ENCODE measurements at places on chromosomes 1 and 21.

- DNase-seq, result peak; percentile 11
Observed at GRCh38 chr1:27349784-27350662, 8.2 kb downstream of the SYTL1 start.

- no peak for DNase-seq
Observed at GRCh38 chr1:77900687-77901293, 12.4 kb downstream of the NEXN start.

DNA sequence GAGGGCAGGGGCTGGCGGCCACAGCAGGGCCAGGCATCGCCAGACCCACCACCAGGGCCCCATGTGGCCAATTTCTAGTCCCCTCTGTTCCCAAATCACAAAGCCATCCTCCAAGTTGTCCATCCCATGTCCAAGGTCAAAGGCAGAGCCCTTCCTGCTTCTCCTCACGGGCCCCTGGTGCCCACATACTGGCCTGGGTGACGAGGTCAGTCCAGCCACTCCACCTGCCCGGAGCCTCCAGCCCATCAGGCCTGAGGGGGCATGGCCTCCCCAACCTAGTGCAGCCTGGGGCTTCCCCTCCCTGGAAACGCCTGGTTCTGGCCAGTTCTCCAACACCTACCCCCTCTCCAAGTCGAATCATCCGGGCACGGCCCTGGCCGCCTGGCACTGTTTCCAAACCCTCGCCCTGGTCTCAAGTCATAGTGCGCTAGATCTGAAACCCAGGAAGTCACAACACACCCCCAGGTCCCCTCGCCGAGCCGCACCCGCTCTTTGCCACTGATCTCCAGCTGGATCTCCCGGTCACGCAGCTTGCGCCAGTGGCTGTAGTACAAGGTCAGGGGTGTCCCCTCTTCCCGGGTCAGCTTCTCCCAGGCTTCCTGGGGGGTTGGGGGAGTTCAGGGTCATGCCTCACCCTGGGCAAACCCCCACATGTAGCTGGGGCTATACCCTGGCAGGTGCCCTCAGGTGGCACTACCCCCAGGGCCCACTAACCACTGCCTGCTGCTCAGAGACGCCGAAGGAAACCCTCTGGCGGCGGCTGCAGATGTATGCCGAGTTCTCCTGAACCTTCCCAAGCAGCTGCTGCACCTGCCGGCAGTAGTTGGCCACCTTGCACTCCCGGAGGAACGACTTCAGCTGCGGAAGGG is 13.1 kb downstream of the NOC2L start:
- no peak for DNase-seq

DNA sequence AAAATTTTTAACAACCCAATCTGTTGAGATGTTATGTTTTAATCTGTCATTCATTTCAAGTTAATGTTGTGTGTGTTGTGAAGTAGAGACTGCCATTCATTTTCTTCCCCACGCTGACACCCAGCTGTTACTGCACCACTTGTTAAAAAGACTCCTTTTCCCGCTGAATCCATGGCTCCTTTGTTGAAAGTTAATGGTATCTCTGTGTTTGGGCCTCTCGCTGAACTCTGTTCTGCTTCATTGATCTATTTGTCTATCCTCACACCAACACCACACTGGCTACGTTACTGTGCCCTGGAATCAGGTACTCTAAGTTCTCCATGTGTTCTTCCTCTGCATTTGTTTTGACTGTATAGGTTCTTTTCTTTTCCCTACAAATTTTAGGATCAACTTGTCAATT is 58.2 kb downstream of the PDE9A start:
- DNase-seq, result no peak

- DNase-seq, result no peak
Observed at GRCh38 chr21:38794978-38795377, 10.8 kb upstream of the ETS2 start.

- DNase-seq, result peak; percentile 3
Observed at GRCh38 chr1:74579425-74579824, 67.0 kb upstream of the LRRC53 start.

- DNase-seq, result no peak
Observed at GRCh38 chr1:24152631-24153494, 9.9 kb upstream of the IL22RA1 start.

DNA sequence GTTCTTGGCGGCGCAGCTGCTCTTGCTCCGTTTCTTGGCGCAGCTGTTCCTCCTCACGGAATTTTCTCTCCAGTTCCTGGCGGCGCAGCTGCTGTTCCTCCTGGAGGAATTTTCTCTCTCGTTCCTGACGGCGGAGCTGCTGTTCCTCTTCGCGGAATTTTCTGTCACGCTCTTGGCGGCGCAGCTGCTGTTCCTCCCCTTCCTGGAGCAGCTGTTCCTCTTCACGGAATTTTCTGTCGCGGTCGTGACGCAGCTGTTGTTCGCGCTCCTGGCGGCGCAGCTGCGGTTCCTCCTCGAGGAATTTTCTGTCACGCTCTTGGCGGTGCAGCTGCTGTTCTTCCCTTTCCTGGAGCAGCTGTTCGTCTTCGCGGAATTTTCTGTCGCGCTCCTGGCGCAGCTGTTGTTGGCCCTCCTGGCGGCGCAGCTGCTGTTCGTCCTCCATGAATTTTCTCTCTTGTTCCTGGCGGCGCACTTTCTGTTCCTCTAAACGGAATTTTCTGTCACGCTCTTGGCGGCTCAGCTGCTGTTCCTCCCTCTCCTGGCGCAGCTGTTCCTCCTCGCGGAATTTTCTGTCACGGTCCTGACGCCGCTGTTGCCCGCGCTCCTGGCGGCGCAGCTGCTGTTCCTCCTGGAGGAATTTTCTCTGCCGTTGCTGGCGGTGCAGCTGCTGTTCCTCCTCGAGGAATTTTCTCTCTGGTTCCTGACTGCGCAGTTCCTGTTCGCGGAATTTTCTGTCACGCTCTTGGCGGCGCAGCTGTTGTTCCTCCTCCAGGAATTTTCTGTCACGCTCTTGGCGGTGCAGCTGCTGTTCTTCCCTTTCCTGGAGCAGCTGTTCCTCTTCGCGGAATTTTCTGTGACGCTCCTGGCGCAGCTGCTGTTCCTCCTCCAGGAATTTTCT is 7.0 kb downstream of the TCHH start:
- DNase-seq, result no peak

DNA sequence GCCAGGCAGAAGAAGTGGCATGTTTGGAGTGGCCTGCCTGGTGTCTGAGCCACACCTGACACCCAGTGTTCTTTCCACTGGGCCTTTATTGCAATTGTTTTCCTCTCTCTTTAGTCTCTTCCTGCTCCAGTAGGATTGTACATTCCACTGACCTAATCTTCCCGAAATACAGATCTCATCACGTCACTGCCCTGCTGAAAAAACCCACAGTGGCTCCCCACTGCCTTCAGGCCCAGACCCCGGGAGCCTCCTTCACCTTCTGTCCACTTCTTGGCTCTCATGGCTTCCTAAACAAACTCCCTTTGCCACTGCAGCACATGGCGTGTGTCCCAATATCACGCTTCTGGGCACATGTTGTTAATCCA is 25.3 kb upstream of the ATP5PO start:
- DNase-seq, result no peak

GRCh38 chr1:13947658-13948057 is 247.7 kb downstream of the PRDM2 start:
- no peak for DNase-seq

- no peak for DNase-seq
Observed at GRCh38 chr1:227941509-227942020, 6.2 kb downstream of the WNT9A start.

DNA sequence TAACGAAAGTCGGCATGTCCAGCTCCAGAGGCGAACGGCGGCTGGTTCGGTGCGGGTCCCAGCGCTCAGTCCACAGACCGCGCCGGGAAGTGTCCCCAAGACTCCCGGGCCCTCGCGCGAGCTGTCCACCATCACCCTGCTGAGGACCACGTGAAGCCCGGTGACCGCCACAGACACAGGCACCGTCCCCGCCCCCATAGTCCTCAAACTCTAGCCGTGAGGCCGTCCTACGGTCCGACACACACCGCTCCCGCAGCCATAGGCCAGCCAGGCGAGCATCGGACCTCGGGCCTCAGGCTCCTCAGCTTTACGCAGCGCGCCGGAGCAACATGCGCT is 535 bp downstream of the SETD4 start:
- DNase-seq, result no peak

DNA sequence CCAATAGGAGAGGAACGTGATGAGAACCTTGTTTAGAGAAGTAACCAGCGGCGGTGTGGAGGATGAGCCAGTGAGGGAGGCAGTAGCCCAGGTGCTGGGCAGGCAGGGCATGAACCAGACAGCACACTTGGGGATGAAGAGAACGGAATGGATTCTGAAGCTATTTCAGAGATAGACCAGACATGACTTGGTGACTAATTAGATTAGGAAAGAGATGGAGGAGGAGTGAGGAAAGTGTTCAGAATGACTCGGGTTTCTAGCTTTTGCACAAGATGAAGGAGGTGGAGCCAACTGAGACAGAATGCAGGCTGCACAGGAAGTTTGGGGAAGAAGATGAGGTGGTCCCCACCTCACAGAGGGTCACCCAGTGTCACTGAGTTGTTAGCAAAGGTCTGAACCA is 5.1 kb downstream of the PEF1 start:
- DNase-seq, result no peak

DNA sequence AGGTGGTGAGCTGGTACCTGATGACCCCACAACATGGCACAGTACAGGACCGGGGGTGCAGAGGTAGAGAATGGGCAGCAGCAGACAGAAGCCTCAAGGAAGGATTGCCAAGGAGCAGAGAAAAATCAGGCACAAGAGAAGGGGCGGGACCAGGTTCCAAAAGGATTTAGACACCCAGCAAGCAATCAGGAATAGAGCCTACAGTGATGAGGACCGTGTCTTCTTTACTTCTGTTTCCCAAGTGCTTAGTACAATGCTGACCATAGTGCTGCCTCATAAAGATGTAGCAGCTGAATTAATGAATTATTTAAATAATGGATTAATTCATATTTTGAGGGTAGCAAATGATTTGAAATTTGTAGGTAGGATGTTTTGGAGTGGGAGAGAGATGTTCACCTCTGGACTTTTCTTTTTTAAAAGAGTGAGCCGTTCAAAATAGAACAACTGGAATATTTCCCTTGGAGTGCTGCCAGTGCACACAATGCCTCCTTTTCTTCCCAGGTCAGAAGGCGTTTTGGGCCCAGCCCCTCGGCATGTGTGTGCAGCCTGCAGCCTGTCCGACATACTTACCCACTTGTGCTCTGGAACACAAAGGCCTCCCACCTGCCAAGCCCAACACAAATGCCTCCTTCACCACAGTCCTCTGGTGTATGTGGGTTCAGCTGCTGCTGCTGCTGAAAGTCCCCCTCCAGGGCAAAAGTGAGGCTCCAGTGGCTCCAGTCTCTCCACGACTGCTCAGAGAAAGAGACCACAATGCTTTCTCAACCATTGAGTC is 19.6 kb downstream of the KANK4 start:
- no peak for DNase-seq

DNA sequence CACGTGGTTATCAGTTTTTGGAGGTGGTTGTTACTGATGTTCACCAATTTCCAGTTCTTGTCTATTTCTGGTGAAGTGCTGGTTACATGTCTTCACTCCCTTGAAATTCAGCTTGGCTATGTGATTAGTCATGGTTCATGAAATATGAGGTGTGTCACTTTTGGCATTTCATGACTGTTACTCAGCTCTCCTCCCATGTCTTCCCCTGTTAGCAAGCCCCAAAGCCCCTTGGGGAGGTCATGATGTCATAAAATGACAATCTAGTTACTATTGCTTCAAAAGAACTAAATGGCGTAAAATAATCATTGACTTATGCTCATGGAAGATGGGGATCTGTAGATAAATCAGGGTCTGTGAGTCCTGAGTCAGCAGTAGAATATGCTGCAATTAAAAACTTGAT is 425.1 kb downstream of the SETD4 start:
- DNase-seq, result no peak

DNA sequence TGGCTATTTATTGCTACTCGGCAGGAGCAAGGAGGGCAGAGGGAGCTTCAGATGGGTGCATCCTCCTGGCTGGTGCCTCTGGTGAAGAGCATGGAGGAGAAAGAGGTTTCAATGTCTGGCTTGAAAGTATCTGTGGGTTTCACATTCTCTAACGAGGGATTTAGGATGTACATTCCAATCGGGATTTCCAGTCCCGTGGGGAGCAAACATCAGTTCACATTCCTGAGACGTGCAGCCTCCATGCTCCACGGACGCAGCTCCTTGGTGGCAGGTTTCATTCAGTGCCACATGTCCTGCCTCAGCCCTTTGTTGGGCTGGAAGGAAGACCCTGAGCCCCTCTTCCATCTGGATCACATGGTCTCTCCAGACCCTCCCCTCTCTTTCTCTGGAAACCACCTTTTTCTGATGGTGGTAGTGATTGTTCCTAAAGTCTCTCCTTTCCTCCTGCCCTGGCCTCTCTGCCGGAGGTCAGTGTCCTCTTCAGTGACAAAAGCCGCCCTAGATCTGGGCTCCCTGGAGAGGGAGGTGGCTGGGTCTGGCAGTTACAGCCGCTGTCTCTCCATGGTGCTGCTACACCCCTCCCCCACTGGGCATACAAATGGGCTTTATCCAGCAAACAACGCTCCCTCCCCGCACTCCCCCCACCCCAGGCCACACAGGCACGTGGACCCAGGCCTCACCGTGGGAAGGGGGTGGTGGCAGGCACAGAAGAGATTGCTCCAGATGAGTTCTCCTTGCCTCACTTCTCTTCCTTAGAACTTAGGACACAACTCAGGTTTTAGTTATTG is 826 bp upstream of the CA14 start:
- DNase-seq, result no peak

- DNase-seq, result no peak
Observed at GRCh38 chr1:116478621-116479020, 92.2 kb downstream of the CD58 start.

DNA sequence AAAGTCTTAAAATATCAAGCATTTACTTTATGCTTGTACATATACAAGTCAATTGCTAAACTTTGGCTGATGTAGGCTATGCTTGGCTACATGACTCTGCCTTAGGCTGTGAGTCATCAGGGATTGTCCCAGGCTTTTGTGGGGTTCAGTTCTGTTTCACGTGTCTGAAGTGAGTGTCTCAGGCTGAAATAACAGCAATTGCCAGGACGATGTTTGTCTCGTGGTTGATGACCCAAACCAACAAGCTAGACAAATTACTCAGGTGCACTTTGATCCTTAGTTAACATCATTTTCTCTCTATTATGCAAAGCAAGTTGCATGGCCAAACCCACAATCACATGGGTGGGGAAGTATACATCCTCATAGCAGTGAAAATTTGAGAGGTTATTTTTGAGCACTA is 410.1 kb downstream of the BRINP3 start:
- no peak for DNase-seq

DNA sequence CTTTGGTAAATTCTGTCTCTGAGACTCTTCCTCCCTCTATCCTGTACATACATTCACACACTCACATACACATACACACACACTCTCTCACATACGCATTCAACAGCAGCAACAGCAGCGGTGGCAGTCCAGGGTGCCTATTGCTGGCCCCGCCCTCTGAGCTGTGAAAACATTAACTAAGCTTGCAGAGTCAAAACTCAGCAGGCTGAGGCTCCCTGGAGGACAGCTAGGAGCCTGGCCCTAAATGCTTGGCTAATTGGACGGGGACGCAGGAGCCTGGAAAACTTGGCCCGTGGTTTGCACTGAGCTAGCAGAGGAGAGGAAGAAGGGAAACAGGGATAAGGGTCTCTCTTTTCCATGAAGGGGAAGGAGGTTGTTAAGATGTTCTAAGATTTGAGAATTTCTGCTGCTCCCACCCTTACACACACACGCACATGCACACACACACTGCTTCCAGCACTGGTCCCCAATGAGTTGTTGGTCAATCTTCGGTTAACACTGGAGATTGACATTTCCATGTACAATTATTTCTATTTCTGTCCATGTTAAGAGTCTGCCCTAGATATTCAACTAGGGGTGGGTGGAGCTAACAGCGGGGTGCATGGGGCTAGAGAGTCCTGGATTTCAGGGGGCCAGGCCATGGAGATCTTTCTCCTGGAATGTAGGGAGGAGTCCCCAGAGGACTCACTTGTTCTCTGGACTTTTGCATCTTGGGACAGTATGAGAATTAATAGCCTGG is 94.2 kb downstream of the PLXNA2 start:
- no peak for DNase-seq
